Panc1 (cell line): ENCODE measurements at places on chromosomes 16 and 17. TPM values are rescaled to one million over a fixed set of nuclear protein-coding genes. Genes with fewer than 3 reads are reported as not detected.

GRCh38 chr17:3738562-3739295 lies 15.0 kb downstream of the HASPIN start:
- DNase-seq: no peak

DNA sequence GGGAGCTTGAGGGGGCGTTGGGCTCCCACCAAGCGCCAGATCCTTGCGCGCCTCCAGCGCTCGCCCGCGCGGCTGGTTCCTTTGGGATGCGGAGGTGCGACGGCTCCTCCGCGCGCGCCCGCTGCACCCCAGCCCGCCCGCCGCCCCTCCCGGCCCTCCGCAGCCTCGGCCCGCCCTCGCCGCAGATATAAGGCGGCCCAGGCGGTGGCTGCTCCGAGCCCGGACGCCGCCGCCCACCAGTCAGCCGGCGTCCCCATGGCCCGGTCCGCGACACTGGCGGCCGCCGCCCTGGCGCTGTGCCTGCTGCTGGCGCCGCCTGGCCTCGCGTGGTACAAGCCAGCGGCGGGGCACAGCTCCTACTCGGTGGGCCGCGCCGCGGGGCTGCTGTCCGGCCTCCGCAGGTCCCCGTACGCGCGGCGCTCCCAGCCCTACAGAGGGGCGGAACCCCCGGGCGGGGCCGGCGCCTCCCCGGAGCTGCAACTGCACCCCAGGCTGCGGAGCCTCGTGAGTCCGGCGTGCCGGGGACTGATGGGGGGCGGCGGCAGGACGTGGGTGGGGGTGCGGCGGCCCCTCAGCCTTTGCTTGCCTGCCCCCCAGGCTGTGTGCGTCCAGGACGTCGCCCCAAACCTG lies at the start of gene NPB:
NPB (plus strand) TSS at position 216 of the 630 bp plus-strand sequence; CDS start at position 256, 40 bp downstream.
- DNase-seq: no peak

- no peak for DNase-seq
Measured at GRCh38 chr17:75793460-75793859, 8.9 kb downstream of the UNK start.

GRCh38 chr17:15270628-15271381 lies 5.7 kb upstream of the PMP22 start:
- no peak for DNase-seq

DNA sequence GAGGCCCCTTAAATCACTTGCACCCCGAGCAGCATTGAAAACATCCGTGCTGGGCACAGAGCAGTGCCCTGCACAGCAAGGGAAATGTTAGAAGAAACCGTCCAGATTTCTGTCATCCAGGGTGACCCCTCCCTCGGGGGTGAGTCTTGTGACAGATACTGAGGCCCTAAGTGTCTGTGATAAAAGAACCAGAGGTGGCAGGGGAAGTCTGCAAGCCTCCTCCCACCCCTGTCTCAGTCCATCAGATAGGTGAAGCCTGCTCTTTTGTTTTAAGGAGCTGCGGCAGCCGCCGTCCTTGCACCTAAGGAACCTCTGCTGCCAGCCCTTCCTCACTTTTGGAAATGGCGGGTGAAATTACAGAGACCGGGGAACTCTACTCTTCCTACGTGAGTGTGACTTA lies 845 bp upstream of the NAT9 start:
- no peak for DNase-seq

DNA sequence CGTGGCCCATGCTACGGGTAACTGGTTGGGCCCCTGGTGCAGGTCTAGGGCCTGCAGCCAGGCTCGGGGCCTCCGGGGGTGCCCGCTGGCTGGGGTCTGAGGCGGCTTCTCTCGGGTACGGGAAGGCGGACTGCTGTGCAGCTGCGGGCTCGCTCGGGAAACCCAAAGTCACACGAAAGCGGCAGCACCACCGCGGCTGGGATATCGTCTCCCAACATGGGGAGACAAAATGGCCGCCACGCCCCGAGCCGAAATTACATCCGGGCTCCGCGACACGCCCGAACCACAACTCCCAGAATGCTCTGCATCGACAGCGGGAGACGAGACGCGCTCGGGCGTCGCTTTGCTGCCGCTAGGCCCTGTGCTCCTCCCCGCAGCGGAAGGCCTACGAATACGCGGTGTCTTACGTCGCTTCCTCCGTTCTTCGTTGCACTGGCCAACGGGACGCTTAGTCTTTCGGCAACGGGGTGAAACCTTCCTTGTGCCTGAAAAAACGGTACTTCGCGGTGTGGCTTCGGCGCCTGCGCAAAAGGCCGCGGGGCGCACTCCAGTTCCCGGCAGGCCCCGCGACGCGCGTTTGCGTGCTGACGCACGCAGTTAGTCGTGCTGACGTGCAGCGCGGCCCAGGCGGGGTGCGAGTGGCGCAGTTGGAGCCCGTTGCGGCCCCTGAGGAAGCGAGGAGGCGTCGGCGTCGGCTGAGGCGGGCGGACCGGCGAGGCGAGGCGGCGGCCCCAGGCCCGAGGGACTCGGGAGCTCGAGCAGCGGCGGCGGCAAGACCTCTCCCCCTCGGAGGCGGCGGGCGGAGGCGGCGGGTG lies at the start of gene SRRM2:
SRRM2 (plus strand) TSS at position 604 of the 815 bp plus-strand sequence. CDS start 3,727 bp downstream, outside the sequence.
- DNase-seq: peak; percentile 89

GRCh38 chr16:28596115-28596630 lies 677 bp downstream of the SULT1A2 start:
- DNase-seq: no peak

DNA sequence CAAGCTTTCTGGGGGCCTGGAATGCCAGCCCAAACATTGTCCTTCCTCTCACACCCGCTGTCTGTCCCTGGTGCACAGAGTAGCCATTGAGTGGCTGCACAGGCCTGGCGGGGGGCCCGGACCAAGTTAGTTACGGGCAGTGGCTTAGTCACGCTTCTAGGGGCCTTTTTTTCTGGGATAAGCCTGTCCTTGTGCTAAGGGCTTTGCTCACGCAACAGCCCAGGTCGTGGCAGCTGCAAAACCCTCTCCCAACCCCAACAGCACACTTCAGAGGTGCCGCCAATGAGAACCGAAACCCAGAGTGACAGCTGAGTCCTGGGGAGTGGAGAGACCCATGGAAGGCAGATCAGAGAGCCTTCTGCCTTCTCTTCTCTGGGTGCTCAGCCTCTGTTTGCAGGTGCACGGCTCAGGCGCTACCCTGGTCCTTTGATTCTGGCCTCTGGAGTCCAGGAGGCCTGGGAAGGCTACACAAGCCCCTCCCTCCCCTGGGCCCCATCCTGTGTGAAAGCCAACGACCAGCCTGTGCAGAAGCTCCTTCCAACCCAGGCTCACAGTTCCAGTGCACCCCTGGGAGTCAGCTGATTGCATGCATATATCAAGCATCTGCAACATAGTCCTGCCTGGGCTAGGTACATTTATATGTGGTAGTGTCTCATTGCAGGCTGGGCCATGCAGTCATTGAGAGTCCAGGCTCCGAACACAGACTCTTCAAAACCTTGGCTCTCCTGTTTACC lies 9.1 kb downstream of the WSCD1 start:
- DNase-seq: no peak

DNA sequence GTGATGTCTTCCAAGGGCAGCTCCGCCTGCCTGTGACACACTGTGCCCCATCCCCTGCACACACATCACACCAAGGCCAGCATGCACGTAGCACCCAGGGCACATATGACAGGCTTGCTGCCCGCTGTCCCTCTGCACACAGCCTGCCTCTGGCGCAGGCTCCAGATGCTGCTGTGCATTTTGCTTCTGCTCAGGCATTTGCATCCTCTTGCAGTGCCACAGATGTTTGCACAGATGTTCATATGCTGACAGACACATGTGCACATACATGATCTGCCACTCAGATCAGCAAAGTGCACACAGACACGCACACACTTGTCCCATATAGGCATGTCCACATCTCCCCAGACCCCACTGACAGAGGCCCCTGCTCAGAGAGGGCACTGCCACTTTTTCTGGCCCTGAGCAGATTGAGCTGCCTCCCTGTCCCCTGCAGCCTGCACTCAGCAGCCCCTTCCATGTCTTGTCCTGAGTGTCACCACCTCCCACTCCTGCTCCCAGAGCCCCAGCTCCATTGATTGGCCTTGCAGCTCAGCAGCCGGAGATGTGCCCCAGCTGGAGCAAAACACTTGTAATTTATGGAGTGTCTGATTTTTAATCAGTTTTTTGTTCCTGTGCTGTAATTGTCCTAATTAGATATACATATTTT lies 115.1 kb upstream of the RPL38 start:
- no peak for DNase-seq

GRCh38 chr16:67528222-67528869 lies at the start of gene RIPOR1:
RIPOR1 (plus strand) TSS chr16:67528829; CDS start chr16:67538447, 9,618 bp downstream.
- no peak for DNase-seq

- no peak for DNase-seq
Measured at GRCh38 chr17:60229188-60229802, 79.5 kb downstream of the CA4 start.

The BBS2 gene
- 24.0 TPM for total RNA-seq

The GSPT1 gene
- 194 TPM for total RNA-seq

The SPNS2 gene
- 1.9 TPM for total RNA-seq

The BCL6B gene
- total RNA-seq: 0.18 TPM

The SPNS3 gene
- total RNA-seq: 0.10 TPM

The TK1 gene
- 153 TPM for total RNA-seq
